ENCODE measurements at places on chromosomes 11 and 22.

DNA sequence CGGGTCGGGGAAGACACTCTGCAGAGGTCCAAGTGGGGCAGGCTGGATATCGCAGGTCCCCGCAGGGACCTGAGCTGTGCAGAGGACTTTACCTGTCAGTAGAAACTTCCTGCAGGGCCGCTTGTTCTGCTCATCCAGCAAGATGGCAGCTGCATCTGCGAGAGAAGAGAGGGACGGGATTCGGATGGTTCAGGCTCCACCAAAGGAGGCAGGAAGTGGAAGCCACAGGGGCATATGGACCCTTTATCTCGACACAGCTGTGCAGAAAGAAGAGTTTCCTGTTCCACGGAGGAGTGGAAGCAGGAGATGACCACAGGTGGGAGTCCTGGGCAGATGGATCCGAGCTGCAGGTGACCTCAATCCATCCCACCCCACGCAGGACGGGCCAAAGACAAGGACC lies 22.5 kb downstream of the CABP7 start:
- no peak for DNase-seq

- peak; percentile 38 for DNase-seq
Observed at GRCh38 chr22:36160499-36160942, at the start of gene APOL3. Gene APOL3, minus strand, starts transcription at chr22:36160755. Its CDS starts 11,700 bp downstream, at chr22:36149055.

DNA sequence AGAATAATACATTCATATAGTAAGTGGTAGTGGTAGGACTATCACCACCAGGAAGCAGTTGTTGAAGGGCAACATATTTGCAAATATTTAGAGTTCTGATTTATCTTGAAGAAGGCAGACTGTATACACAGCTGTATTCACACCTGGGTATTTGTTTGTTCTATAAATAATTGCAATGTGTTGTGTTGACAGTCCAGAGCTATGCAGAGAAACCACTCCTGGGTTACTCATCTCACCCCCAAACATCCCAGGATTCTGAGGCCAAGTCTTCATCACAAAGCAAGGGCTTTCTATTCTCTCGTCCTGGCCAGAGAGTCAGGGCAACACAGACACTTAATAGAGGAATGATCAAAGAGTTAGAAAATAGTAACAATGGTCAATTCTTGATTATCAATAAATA lies 102.1 kb upstream of the FAT3 start:
- no peak for DNase-seq

DNA sequence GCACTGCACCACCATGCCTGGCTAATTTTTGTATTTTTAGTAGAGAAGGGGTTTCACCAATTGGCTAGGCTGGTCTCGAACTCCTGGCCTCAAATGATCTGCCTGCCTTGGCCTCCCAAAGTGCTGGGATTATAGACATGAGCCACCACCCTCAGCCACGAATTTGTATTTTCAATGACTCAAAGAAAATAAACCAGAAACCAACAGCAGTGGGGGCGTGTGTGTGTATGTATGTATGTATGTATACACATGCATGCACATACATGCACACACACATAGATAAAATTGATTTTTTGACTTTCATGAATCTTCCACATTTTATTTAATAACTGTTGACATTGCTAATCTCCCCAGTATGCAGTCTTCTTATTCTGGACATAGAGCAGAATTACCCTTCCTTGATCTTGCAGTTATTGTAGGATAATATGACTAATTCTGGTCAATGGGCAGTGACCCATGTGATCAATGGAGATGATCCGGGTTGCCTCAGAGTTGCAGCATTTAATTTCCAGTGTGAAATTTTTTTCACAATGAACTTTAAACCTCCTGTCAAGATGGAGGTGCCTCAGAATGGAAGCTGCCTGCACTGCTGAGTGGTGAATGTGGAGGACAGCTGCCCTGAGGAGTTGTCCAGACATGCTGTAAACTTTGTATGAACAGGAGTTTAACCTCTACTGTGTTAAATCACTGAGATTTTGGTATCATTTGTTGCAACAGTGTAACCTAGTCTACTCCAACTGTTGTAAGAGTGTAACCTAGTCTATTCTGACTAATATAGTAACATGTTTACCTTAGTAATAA lies 12.8 kb upstream of the PTPN5 start:
- no peak for DNase-seq

GRCh38 chr22:50603511-50604255 lies 3.1 kb downstream of the MAPK8IP2 start:
- DNase-seq, result peak; percentile 18

DNA sequence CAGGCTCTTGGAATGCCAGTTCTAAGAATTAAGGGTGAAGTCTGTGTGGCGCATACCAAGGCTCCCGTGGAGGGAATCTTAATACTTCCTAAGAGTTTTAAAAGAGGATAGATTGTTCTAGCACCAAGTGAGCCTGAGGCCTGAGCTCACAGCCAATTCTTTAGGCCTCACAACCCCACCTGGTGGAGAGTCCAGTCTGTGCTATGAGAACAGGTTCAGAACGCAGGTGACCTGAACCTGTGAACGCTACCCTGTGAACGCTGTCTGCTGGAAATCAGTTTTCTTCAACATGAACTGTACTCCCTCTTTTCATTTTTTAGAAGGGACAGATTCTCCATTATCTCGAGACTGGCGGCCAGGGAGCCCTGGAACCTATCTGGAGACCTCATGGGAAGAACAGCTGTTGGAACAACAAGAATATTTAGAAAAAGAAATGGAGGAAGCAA lies 43.2 kb upstream of the DLAT start:
- DNase-seq, result peak; percentile 45

- no peak for DNase-seq
Observed at GRCh38 chr22:25656724-25657123, 85.3 kb upstream of the MYO18B start.

- DNase-seq, result no peak
Observed at GRCh38 chr11:11978098-11978637, 30.3 kb downstream of the DKK3 start.

DNA sequence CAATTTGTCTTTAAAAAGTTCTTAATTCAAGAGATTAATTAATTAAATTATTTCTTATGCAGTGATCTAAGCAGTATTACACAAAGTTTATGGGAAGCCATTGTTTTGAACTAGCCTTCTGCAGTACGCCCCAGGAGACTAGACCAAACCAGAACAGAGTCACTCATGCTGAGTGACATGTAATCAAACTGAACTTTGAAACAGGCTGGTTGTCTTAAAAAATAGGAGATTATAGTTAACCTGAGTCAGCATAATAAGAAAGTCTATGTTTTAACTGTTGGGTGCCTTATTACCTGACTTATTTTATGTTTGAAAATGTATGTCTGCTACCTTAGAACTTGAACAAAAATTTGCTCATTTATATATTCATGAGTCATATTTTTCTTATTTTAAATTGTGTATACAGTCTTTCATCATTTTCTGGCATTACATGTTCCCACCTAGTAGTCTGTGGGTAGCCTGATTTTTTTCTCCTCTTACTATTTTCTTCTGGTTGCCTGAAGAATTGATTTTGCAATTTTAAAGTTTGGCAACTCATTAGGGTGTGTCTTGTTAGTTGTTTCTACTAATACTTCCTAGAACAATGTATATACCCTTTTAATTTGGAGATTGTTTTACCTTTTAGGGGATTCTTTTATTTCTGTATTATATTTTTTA lies 161.4 kb downstream of the AASDHPPT start:
- DNase-seq, result no peak

DNA sequence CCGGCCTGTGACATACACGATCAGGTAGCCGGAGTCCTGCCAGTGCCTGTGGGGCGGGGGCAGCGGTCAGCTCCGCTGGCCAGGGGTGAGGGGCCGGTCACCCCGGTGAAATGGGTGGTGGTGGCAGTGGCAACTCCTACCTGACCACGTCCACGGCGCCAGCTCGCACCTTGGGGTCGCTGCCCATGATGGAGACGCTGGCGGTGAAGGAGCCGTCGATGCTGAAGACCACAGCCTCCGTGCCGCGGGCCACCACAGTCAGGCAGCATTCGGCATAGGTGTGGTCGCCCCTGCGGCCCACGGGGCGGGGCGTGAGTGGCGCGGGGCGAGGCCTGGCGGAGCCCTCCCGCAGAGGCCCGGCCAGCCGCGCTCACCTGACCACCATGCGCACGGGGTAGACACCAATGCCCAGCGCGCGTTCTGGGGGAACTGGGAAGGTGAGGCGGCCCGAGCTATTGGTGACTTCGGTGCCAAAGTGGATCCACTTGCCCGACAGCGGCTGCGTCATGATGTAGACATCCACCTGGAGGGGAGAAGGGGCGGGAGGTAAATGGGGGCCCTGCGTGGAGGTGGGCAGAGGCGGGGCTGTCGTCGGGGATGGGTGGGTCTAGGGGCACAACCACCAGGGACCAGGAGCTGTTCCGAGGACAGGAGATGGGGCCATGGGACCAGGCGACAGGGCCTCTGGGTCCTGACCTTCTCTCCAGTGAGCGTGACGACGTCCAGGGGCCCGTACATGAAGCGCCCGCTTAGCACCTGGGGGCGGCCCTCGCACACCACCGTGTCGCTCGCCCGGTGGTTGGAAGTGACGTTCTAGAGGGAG lies 10.9 kb downstream of the AIP start:
- DNase-seq, result no peak

- no peak for DNase-seq
Observed at GRCh38 chr11:8086001-8086479, 5.0 kb downstream of the TUB start.

- DNase-seq, result no peak
Observed at GRCh38 chr11:120097721-120098385, 40.1 kb downstream of the TRIM29 start.

DNA sequence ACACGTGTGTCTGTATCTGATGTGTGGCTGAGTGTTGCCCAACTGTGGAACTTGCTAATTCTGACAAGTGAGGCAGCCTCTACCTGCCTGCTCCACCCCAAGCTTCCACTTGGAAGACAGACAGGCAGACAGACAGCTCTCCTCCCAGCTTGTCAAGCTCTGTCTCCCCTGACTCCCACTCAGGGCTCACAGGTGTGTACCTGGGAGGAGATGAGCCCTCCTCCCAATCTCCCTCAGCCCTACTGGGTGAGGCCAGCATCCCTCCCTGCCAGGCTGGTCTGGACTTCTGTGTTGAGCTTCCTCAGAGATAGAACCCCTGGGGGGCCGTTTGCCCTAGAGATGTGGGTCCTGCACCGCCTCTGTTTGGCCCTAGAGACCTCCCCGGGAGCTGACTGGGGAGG lies 1.0 kb upstream of the CHRM1 start:
- no peak for DNase-seq

DNA sequence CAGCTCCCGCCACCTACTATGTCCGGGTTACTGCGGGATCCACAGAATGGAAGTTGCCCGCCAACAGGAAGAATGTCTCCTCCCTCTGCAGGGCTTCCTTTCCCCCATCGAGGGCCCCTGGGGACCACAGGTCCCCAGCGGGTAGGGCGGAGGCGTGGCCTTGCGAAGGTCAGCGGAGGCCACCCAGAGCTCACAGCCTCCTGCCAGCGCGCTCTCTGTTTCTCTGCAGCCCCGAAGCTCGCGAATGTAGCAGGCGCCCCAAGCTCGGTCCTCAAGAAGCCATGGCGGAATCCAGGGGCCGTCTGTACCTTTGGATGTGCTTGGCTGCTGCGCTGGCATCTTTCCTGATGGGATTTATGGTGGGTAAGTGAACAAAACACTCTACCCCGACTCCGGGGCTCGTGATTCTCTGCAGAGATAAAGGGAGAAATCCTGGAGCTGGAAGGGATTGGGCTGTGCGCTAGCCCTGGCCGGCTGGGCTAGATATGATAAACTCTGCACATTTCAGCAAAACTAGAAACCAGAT lies at the start of gene NAALAD2:
NAALAD2 (plus strand) TSS at position 186 of the 526 bp plus-strand sequence; CDS start at position 282, 96 bp downstream.
- DNase-seq, result no peak

GRCh38 chr11:77149716-77150392 lies 21.8 kb downstream of the MYO7A start:
- no peak for DNase-seq

DNA sequence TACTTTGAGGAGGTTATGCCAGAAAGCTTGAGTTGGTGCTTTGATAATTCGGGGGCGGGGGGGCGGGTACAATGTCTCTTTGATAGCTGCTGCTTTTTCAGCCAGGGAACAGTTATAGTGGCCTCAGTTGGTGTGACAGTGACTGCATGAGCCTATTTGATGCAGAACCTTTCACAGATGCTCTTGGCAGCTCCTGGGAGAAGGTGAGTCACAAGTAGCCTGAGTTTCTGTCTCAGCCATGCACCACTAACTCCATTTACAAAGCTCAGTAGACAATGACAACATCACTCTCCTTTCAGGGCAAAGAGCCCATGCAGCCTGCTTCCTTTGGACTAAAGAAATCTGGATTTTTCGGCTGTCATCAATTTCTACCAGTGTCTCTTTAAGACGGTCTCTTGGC lies 42.1 kb upstream of the SEZ6L start:
- DNase-seq, result no peak

GRCh38 chr11:67405196-67405567 lies 1.3 kb downstream of the TBC1D10C start:
- peak; percentile 34 for DNase-seq

DNA sequence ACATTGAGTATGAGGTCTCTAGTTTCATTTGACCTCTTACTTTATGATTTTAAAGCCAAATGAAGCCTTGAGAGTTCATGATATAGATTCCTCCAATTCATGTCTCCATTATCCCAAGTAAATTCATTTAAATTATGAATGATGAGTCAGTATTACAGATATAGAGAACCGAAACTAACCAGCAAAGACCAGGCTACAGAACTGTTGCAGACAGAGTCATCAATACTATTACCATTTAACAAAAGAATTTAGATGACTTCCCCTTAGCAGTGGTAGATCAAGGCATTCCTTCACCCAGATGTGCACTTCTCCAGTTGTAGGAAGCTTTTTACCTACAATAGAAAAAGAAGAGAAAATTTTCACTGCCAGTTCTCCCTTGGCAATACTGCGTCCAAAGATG lies 11.8 kb upstream of the CCDC89 start:
- no peak for DNase-seq

GRCh38 chr11:112886434-112887370 lies 74.5 kb upstream of the NCAM1 start:
- DNase-seq, result no peak

Measured in activated T-cell treated with anti-CD3 and anti-CD28 coated beads, Interleukin-2, amount 50 U/mL, for 1 hour (primary cell).